ENCODE measurements at places on chromosomes 4 and X. TPM values are rescaled to one million over a fixed set of nuclear protein-coding genes. Genes with fewer than 3 reads are reported as not detected.

The TMEM164 gene
- total RNA-seq = 10.8 TPM

The SMIM10 gene
- 13.8 TPM for total RNA-seq

The PPP4R3C gene
- total RNA-seq = not detected

The PRRG3 gene
- 0.98 TPM for total RNA-seq

The NOA1 gene
- total RNA-seq = 25.3 TPM

The GRID2 gene
- not detected for total RNA-seq

The WNK3 gene
- total RNA-seq = 2.0 TPM

The NAA11 gene
- total RNA-seq = not detected

The WWC2 gene
- 24.3 TPM for total RNA-seq

The SSX2B gene
- not detected for total RNA-seq

The COX7B2 gene
- not detected for total RNA-seq

The TENM3 gene
- 11.0 TPM for total RNA-seq

The PRRG1 gene
- 9.8 TPM for total RNA-seq

- DNase-seq = no peak
These were observed 26.8 kb upstream of the SPATA4 start for GRCh38 chr4:176222149-176222548.

GRCh38 chrX:106716004-106716403, 10.5 kb upstream of the RNF128 start:
- no peak for DNase-seq

GRCh38 chr4:72902354-72902753, 167.2 kb downstream of the COX18 start:
- DNase-seq = no peak

DNA sequence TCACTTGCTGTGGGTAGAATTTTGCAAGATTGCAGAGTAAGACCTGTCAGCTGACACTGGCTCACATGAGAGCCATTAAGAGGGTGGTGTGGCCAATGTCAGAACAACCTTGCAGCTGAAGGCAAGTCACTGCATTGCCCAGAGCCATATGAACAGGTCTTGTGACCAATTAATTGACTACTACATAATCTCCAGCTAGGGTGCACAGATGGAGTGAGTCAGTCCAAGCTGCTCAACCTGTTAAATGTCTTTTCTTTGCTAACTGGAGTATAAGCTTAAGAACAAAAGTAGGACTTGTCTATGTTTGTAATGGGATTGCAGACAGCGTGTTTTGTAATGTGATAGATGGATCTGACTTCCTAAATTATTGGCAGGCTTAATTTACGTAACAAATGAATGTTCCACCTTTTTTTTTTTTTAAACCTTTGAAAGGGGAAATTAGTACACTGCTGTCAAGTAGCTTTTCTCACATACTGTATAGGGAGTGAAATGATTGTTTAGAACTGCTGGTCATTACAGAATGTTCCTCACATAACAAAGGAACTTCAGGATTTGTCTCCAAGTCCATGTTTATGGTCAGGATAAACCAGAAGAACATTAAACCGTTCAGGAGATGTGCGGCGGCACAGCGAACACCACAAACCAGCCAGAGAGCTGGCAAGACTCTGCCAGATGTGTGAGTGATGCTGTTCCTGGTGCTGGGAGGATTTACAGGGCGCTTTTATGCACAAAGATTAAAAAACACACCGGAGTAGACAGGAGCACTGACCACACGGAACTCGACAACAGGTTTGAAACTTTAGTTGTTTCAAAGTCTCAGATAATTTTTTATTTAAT, 37.0 kb downstream of the FNIP2 start:
- no peak for DNase-seq

DNA sequence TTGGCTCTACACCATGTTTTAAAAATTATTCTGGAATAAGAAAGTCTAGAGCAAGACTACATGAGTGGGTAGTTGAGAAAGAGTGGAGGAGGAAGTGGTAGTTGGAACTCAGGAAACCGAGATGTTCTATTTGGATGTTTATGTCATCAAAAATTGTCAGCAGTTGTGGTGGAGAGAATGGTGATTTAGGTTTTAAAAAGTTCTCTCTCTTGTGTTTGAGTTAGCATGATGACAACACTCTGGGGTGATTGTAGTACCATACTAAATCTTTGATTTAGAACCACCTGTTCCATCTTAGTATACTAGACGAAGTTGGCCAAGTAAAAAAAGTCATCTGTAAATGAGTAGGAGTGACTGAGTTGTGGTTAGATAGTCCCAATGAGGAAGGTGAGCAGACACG, 40.7 kb downstream of the KLHL2 start:
- DNase-seq = no peak

DNA sequence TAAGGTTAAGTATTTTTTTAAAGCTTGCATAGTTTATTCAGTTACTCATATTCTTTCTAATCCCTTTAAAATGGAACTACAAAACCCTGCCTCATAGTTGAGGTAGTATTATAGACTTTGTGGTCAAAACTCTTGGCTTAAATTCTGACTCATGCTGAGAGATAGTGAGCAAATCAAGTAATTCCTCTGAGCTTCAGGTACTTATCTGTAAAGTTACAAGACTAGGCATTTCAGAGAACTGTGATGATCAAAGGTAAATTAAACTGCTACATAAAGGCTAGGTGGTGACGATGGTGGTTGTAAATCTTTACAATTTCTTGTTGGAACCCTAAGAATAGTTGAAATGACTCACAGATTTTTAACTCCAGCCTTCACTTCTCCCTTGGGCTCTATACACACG, 3.2 kb upstream of the CLOCK start:
- no peak for DNase-seq

DNA sequence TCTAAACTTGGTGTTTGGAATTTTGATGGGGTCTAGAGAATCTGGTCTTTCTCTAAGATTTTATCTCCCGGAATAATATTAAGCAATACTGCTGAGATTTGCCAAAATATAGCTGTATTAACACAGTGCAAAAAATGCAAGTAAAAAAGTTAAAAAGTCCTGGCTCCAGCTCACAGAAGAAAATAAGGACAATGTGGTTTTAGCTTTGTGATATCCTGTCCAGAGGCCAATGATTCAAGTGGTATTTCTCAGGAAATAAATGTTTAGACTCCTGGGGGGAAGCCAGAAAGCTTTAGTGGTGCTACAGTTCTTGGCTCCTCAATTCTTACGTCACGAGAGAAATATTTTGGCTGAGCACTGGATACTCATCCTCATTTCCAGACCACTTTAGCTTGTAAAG, 40.9 kb upstream of the IL13RA2 start:
- no peak for DNase-seq

DNA sequence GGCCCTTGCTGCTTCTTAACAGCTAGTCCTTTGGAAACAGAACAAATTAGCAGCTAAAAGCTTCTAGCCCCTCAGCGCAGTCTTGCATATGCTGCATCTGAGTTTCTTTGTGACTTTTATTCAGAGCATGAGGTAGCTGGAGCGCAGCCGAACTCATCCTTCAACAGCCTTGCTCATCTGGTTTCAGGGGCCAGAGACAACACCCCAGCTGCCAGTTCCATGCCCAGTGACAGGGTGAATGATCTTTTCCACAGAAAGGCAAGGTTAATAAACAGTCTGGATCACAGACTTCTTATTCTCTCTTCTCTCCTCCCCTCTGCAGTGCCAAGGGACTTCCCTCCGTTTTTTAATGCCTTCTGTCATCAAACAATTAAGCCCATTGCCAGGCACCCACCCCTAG, 216.6 kb upstream of the INTU start:
- no peak for DNase-seq

GRCh38 chrX:47366041-47366722, 4.2 kb upstream of the ZNF157 start:
- DNase-seq = no peak

- no peak for DNase-seq
These were observed 37.5 kb upstream of the TMEM150C start for GRCh38 chr4:82599336-82599735.

DNA sequence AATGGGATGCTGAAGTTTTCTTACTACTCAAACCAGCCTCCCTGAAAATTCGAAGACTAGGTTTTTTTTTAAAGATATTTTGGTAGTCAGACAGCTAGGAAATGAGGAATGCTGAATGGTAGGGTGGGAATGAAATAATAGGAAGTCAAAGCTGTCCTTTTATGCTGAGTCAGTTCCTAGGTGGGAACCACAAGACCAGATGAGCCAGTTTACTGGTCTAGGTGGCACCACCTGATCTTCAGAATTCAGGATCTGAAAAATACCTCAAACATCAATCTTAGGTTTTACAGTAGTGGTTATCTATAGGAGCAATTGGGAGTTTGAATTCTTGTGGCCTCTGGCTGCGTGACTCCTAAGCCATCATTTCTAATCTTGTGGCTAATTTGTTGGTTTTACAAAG, 183.1 kb upstream of the GALNT7 start:
- no peak for DNase-seq

GRCh38 chr4:6050551-6050950, 32.3 kb upstream of the C4orf50 start:
- no peak for DNase-seq

DNA sequence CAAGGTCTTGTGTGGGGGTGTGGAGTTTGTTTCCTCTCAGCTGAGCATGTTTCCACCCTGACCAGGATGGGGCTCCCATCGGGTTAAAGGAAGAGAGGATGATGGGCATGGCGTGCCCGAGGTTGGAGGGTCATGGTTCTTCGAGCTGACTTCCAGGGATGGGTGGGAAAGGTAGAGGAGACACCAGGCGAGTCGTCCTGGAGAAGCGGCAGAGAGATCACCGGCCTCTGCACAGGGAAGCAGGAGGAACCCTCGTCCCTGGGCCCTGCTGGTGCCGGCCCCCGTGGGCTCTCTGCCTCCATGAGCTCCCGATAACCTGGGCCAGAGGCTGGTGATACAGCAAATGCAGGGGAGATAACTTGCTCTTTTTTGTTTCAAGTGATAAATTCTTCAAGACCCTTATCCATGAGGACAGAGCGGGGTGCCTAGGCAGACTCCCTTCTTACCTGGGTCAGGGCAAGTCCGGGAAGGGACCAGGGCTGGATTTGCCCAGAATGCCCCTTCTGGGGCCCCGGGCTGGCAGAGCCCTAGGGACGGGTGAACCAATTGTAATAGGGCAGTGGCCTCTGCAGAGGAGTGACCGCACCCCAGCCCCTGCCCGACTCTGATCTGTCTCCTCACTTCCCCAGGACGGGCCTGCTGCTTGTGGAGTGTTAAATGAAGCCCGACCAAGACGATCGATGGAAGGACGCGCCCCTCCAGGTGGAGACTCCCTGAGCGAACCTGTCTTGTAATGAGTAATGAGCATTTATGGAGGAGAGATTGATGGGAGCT, 63.0 kb downstream of the CPZ start:
- DNase-seq = no peak

- DNase-seq = no peak
These were observed 299.5 kb upstream of the KLF3 start for GRCh38 chr4:38364383-38364963.

- no peak for DNase-seq
These were observed 94.9 kb downstream of the ARHGAP24 start for GRCh38 chr4:85569730-85570299.
